Epithelial cell of proximal tubule (primary cell): ENCODE measurements at places on chromosomes 4 and X.

- no peak for DNase-seq
Observed at GRCh38 chr4:112973750-112974251, 75.7 kb upstream of the ANK2 start.

DNA sequence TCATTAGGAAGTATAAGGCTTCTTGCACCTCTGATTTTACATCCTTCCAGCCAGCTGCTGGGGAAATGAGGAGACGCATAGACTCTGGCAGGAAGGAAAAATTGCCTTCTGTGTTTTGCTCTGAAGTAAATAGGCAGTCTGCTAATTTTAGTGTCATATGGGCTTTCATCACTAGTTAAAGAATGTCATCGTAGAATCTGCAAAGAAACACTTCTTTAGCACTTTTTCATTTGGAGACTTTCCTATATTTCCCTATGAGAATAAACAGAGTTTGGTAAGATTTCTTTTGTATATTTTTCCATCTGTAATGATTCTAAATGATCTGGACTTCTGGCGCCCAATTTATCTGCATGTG is 3.3 kb downstream of the ADGRL3 start:
- DNase-seq: no peak

DNA sequence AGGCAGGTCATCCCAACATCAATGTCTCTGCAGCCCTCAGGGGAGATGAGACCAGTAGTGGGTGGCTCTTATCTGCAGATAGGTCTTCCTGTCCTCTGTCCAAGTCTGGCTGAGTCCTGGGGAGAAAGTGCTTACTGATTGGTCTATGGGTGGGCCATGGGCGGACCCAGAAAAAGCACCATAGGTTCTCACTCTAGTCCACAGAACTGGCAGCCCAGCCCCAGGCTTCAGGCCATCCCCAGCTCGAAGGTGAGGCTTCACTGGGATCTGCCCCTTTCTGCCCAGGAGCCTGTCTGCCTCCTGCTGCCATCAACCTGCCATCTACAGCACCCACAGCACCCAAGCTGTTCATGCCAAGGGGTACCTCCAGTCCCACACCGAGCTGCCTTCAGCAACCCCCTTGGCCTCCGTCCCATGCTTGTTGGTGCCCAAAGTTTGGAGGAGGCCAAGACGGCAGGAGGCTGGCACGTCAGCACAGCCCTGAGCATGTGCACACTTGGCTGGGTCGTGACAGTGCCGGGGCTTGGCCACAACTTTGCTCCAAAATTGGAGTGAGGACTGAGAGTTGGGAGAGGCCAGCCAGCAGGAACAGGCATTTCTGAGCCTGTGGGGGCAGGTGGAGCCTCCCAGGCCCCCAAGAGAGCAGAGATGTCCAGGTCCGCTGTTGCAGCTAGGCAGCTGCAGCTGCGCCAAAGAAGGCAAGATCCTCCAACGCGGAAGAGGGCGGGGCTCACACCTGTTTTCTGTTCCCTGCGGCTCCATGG is 99.6 kb downstream of the IQCM start:
- DNase-seq: no peak

GRCh38 chr4:47829438-47829837 is 8.4 kb downstream of the CORIN start:
- no peak for DNase-seq

GRCh38 chr4:57499786-57500185 is 389.6 kb upstream of the IGFBP7 start:
- DNase-seq: no peak

DNA sequence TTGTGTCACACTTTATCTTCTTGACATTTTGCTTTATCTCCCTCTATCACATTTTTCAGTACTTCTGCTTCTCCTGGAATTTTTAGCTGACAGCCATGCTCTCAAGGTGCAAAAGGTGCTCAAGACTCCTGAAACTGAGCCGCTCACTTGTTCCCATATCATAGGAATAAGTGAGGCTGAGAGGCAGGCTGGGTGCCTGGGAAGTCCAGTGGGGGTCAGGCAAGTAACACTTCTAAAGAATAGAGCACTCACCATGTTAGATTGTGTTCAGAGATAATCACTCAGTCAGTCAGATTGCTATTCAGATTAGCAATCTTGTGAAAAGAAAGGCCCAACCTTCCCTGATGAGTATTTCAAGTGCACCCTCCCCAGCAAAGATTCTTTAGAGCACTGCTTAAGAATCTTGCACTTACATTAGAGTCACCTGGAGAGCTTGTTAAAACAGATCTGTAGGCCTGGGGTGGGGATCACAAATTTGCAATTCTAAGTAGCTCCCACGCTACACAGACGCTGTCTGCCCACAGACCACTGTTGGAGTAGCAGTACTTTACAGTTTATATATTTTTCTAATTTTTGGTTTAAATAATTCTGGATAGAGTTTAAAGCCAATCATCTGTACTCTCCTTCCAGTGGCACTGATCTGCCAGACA is 23.1 kb upstream of the LRAT start:
- DNase-seq: no peak
